ENCODE measurements at places on chromosomes 4 and X.

DNA sequence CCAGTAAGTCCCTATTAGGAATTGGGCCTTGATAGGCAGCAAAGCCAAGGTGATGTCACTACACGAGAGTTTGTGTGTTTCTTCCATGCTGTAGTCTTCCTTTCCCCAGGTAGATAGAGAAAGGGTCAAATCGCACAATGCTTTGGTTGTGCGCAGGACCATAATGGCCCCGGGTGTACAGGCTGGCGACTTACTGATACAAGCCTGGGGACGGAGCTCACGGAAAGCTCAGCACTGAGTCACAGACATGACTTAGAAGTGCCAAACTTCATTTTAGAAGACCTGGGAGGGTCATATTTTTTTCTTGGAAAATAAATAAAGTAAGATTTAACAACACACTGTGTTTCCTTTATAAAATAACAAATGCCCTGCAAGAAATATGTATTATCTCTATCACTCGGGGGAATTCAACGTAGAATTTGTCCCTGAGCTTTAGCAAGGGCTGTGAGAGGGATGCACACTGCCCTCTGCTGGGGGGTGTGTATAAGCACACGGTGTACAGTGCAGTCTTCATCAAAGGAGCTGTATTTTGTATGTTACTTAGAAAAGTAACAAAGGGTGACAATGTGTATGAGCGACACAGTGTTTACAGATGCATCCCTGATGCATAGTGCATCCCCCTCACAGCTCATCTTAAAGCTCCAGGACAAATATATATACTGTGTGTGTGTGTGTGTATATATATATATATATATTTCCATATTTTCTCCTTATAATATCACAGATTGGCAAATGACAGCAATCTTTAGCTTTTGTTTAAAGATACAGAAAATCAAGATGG is 254.5 kb upstream of the VEGFC start:
- peak; percentile 78 for DNase-seq

GRCh38 chr4:176044589-176044951 is 21.1 kb upstream of the WDR17 start:
- DNase-seq, result no peak

GRCh38 chr4:54687887-54688841 is 30.4 kb downstream of the KIT start:
- DNase-seq, result no peak

DNA sequence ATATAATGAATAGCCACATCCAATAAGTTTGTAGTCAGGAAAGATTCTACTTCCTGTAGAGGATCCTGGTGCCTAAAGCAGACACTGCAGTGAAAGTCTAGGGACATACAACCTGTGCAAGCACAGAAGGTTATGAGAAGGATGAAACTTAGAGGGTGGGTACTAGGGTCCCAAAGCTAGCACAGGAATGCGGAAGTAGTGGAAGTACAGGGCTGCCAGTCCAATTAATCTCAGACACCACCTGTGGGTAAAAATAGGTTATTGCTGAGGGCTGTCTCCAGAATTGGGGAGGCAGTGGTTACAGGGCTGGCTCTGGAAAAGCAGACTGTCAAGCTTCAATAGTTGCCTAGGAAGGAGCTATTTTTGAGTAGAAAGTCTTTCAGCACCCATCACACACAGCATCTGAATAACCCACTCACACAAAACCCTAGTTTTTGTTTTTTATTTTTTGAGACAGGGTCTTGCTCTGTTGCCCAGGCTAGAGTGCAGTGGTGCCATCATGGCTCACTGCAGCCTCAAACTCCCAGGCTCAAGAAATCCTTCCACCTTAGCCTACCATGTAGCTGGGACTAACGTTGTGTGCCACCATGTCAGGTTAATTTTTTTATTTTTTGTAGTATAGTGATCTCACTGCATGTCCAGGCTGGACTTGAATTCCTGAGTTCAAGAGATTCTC is 50.8 kb upstream of the ELF2 start:
- no peak for DNase-seq

DNA sequence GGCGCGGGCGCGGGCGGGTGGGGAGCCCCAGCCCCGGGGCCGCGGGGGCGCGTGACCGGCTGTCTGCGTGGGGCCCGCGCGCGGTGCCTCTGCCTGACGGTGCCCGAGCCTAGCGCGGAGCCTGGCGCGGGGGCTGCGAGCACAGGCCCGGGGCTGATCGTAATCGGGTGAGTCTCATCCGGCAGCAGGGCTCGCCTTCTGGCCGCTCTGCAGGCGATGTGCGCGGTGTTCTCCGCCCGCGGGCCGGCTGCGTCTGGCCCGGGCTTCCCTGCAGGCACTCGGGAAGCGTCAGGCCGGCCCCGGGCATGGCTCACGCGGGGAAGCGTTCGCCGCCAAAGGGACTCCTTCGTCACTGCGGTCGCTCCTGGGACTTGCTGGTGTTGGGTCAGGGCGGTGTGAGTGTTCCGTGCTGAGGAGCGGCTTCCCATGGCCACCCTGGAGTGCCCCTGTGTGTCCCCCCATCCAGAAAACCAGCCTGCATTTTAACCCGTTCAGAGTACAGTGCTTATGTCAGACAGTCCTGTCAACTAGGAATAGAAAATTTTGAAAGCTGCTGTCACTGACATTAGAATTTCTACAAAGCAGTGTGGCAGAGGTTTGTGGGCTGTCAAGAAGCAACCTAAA is 40.6 kb downstream of the FAM149A start:
- peak; percentile 80 for DNase-seq

- DNase-seq, result no peak
These were observed 1.2 kb upstream of the HCCS start for GRCh38 chrX:11109968-11110367.

DNA sequence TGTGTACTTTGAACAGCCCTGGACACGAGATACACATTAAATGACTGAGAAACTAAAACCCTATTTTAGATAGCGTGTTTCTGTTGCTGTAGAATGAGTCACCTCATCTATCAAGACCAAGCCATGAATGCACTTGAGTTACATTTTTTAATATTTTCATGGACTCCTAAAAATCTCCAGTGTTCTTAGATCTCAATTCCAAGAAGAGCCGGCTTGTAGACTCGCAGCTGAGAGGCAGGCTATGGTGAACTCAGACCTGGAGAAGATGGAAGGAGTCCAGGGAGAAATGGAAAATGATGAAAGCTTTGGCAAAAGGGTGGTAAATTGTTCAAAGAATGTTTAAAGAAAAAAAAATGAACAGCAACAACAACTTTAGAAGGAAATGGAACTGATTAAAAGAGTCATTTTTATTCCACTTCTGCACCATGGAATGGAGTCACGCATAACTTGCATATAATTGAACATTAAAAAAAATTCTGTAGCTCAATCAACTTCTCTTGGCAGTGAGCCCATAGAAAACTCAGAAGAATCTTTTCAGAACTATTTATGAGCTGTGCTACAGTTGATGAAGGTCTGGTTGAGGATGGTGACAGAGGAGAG is 129.8 kb downstream of the MXRA5 start:
- no peak for DNase-seq
